IPS-NIHi11 (cell line): ENCODE measurements at places on chromosomes 7 and 10.

- DNase-seq, result no peak
Observed at GRCh38 chr7:25922296-25922695, 229.7 kb upstream of the NFE2L3 start.

DNA sequence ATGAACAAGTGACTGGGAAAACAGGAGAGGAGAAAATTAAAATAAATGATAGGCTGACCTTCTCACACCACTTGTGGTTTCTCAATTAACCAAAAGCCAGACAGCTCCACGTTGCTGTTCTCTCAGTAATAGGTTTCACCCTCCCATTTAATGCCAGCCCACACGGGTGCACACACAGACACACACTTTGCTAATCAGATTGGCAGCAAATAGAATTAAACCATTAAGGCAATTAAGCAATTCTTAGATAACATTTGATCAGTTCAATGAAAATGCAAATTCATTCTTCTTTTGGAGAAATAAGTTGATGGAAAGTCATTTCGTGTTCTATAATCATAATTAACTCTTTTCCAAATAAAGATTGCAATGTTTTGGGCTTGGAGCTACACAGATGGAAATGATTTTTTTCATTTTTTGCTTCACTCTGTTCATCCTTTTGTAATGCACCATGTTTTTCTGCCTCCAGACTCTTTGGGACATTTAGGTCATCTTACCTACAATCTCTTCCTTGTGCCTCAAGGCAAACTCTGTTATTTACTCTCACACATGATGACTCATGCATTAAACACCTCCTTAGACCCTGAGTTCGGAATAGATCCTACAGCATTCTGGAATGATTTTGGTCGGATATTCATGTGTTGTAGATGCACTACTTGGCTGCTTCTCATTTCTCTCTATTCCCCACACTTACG is 700.7 kb downstream of the AUTS2 start:
- DNase-seq, result no peak

GRCh38 chr10:92567952-92568600 is 5.8 kb downstream of the IDE start:
- peak; percentile 38 for DNase-seq

DNA sequence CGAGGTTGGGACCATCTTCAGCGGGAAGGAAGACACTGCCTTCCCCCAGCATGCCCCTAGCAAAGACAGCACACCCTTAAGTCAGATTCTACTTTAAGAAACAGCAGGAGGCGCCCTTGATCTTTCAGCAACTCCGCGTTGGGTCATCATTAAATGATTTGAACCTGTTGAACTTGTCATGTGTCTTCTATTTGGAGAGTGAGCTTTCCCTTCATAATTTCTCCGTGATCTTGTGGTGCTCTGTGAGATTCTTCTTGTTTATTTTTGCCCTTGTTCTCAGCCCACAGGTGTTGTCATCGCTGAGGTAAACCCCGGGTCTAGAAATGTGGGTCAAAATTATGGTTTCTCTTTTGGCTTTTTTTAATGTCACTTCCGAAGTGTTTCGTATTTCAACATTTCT is 49.5 kb upstream of the PITRM1 start:
- DNase-seq, result no peak

GRCh38 chr7:126948664-126949063 is 304.1 kb downstream of the GRM8 start:
- DNase-seq, result no peak
